ENCODE measurements at places on chromosomes 7 and 10.

DNA sequence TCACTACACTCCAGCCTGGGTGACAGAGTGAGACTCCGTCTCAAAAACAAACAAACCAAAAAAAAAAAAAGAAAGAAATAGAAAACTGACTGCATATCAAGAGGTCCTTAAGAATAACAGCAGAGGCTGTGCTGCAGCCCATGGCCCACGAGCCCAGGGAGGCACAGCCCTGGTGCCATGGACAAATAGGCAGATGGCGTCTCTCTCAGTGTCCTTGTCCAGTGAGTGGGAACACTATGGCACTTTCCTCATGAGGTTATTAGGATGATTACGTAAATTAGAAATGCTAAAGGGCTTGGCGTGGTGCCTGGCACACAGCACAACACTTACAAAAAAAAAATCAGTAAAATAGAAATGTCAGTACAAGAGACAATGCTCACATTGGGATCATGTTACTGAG, 33.4 kb upstream of the PFKP start:
- no peak for DNase-seq

DNA sequence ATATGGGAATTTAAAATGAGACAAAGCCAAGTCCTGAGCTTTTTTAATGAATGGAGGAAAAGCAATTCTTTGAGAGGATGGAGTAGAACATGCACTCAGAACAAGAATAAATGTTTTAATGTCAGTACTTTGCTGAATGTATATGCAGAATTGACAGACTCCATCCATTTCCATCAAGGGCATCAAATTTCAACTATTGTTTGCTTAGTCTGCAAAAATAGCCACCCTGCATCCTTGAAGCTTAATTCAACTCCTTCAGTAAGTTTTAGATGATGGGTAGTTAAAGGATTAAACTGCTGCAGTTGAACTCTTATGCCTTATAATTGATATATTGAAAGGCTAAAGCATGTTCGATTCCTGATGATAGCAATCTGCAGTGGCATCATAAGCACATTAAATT, 99.7 kb upstream of the IFRD1 start:
- DNase-seq: peak; percentile 15

GRCh38 chr7:42476255-42476654, 239.2 kb upstream of the GLI3 start:
- DNase-seq: no peak

DNA sequence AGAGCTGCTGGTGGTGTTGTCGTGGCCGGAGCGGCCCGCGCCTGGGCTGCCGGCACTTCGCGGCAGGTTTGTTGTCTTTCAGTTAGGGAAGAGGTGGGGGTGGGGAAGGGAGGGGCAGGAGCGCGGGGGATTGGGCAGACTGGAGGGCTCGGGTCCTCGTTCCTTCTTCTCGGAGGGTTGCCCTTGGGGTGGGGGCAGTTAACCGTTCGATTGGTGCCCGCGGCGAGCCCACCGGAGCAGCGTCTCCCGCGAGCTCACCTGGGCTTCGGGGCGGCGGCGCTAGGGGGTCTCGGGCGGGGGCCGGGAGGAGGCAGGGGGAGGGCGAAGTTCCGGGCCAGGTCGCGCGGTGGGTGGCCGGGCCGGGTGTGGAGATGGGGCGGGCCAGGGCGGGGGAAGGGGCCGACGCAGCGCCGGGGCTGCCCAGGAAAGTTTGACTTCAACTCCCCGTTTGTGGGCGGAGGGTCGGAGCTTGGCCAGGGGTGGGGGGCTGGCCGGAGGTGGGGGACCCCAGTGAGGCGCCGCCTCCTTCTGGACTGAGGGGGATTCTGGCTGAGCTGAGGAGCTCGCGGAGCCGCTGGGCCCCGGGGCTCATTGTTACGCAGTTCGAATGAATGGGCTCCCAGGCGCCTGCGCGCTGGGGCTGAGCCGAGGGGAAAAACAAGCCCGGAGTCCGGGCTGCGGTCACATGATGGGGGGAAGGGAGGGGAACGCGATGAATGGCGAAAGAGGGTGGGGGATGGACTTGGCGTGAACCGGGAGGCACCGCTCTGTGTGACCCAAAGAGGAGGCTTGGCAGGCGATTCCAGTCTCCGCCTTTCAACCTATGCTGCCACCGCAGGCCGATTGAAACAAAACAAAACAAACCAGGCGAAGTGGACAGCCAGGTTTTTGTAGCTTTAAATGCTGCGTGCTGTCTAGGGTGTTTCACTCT, 582 bp downstream of the HBP1 start:
- DNase-seq: peak; percentile 92
